Uterus (tissue), 4 donors: ENCODE measurements at places on chromosomes 6 and 20.

GRCh38 chr6:125743604-125744003 lies 5.8 kb upstream of the HEY2 start:
- no peak for DNase-seq

- DNase-seq = peak; percentile 54
Observed at GRCh38 chr20:35463455-35464300, 8.3 kb downstream of the CEP250 start.

- no peak for DNase-seq
Observed at GRCh38 chr6:67640484-67640883, 994.6 kb upstream of the ADGRB3 start.

DNA sequence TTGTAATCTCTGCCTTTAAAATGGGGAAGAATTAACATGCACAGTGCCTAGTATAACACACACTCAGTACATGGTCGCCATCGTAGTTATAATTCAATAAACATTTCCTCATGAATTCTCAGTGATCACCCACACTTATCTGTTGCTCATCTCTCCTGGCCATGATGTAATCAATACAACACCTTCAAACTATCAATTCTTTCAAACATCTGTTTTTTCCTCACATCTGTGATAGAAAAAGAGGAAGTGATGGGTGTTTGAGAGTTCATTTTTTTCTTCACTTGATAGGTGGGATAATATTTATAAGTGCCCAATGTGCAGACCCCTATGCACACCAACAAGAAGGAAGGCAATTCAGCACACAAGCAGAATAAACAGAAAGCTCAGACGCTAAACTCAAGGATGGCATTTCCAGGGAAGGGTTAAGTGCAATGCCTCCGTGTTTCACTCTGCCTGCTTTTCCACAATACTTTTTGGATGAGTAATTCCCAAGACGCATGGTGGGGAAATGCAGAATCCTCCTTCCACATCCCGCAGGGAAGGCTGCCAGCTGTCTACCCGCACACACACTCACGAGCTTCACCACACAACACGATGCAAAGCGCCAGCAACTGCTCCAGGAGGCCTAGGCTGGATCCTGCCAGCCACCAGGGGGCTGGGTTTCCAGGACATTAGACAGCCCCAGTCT lies 100.3 kb downstream of the GMPR start:
- peak; percentile 89 for DNase-seq

- DNase-seq = no peak
Observed at GRCh38 chr6:64014595-64014994, 379.0 kb downstream of the PHF3 start.

- no peak for DNase-seq
Observed at GRCh38 chr20:60036746-60037499, 78.7 kb downstream of the CDH26 start.

- DNase-seq = no peak
Observed at GRCh38 chr20:59178983-59179595, 15.5 kb downstream of the ZNF831 start.

DNA sequence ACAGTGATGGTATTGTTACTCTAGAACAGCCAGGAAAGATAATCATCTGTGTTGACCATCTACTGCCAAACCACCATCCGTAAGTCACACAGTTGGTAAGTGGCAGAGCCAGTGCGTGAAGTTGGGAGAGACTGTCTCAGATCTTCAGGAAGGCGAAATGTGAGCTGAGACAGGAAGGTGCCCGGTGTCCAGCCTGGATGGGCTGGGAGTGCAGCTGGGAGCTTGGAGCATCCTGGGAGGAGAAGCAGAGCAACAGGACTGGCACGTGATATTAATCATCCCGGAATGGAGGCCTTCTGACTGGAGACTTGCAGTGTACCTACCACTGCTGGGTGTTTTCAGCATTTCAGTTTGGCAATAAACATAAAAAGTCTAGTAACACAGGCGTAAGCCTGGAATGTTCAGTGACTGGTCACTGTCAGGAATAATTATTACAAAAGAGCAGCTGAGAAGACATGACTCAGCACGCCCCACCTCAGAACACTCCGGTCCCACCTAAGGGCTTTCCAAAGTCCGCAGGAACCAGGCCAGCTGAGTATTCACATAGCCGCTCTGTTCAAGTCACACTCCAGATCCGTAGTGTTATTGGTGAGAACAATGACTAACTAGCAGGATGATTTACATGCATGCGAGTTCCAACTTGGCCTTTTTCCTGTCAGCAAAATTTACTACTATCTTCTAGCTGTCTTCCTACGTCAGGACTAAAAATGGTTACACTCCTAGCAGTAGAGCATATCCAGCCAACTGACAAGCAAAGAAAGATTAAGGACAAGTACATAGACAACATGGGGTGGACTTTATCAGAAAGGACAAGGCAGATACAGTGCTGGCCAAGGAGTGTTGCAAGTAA lies 45.1 kb upstream of the PNRC1 start:
- peak; percentile 98 for DNase-seq

- DNase-seq = no peak
Observed at GRCh38 chr20:47358039-47358671, 1.7 kb upstream of the ZMYND8 start.

DNA sequence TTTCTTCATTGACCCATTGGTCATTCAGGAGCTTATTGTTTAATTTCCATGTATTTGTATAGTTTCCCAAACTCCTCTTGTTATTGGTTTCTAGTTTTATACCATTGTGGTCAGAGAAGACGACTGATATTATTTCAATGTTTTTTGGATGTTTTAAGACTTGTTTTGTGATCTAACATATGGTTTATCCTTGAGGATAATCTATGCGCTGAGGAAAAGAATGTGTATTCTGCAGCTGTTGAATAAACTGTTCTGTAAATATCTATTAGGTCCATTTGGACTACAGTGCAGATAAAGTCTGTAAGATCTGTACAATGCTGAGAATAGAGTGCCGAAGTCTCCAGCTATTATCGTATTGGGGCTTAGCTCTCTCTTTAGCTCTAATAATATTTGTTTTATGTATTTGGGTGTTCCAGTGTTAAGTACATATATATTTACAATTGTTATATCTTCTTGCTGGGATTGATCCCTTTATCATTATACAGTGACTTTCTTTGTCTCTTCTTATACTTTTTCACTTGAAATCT lies 223.3 kb upstream of the ZNF217 start:
- DNase-seq = no peak

GRCh38 chr6:116545651-116546050 lies at the start of gene TRAPPC3L:
Gene TRAPPC3L, minus strand, starts transcription at chr6:116545684. Its CDS starts 170 bp downstream, at chr6:116545514.
- DNase-seq = no peak

GRCh38 chr6:116764629-116764960 lies 924 bp downstream of the FAM162B start:
- peak; percentile 17 for DNase-seq

DNA sequence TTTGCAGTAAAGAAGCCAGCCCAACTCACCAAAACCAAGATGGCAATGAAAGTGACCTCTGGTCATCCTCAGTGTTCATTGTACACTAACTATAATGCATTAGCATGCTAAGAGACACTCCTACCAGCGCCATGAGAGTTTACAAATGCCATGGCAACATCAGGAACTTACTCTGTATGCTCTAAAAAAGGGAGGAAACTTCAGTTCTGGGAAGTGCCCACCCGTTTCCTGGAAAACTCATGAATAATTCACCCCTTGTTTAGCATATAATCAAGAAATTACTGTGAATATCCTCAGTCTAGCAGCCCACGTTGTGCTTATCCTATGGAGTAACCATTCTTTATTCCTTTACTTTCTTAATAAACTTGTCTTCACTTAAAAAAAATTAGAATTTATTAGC lies 19.4 kb upstream of the TRERF1 start:
- DNase-seq = no peak

- no peak for DNase-seq
Observed at GRCh38 chr6:19502301-19502700, 334.9 kb upstream of the ID4 start.

DNA sequence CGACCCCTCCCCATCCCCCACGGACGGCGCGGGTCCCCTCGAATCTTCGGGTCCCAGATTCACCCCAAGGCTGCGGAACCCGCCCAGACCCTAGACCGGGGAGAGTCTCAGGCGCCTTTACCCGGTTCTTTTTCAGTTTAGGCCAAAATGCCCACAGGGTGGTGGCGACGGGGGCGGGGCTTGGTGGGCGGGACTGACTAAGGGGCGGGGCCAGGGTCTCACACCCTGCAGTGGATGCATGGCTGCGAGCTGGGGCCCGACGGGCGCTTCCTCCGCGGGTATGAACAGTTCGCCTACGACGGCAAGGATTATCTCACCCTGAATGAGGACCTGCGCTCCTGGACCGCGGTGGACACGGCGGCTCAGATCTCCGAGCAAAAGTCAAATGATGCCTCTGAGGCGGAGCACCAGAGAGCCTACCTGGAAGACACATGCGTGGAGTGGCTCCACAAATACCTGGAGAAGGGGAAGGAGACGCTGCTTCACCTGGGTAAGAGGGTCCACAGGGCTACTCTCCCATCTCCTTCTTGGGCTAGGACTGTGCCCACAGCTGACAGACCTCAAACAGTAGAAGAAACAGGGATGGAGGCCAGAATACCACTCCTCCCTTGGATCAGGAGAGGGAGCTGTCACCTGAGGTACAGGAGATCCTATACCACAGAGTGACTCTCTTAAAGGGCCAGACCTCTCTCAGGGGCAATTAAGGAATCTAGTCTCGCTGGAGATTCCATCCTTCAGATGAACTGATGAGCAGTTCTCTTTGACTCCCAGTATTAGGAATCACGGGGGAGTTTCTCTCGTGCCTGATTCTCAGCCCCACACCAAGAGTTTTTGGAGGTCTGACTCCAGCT lies 942 bp downstream of the HLA-E start:
- peak; percentile 66 for DNase-seq

GRCh38 chr6:143394389-143394788 lies 56.1 kb downstream of the ADAT2 start:
- DNase-seq = no peak

GRCh38 chr6:26485112-26485780 lies 14.9 kb upstream of the BTN1A1 start:
- no peak for DNase-seq
